ENCODE measurements at places on chromosomes 5 and 9.

DNA sequence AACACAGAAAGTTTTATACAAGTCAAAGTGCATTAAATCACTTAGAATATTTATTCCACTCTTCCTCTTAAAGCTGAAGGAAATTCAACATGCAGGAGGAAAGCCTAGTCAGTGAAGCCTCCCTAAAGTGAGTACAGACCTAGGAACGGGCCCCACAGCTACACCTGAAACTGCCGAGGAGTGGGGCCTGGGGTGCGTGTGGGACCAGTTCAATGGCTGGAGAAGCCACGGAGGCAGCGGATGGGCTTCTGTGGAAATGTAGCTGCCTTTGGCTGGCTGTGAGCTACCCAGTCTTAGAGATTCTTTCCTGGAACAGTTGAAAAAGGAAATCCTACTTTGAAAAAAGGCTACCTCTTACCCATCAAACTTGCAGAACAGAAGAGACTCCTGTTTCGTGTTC lies 16.6 kb downstream of the ARPC5L start:
- no peak for DNase-seq

DNA sequence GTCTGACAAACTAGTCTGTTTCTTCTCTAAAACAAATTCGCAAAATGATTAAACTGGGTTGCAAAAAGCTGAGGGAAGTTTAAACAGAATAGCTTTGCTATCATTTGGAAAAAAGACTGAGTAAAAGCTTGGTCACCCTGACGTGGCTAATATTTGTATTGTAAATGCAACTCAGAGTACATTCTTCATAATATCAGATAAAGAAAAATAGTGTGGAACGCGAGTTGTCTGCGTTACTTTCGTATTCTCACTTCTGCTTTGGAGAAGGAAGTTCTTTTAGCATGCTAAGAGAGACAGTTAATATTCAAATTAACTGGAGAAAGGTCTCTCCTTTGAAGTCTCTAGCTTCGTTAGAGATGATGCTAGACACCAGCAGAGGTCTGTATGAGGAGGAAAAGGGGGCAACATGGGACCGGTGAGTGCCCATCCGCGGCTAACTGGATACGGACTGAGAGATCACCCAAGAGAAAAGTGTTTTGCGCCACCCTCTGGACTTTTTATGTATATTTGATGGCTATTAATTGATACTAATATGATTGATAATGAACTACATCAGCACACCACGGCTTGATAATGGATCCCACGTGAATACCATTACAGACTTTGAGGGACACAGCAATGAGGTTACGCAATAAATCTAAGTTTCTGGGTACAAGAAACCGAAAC lies 2.9 kb upstream of the CNTRL start:
- peak; percentile 18 for DNase-seq

DNA sequence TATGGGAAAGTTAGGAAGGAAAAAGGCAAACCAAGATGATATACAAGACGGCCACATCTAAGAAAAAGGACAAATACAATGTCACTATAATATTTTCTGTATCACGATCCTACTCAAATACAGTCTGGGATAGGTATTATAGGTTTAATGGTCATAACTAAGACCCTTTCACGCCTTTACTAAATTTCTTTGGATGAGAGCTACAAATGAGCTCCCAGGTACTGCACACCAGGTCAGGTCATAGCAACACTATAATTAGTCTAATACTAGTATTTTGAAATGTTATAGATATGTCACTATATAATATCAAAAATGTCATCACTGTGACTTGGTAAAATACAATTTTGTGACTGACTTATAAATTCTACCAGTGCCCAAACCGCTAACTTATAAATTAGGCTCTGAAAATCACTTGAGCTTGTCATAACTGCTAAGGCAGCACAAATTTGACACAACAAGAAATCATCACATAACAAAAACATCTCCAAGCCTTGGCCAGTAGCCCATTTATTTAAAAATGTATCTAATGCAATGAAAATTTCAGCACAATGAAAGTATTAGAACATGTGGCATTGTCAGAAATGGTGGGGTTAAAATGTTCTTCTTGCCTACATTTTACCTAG lies 6.9 kb downstream of the SELENOP start:
- DNase-seq = no peak

GRCh38 chr9:113361304-113362018 lies 12.1 kb downstream of the BSPRY start:
- DNase-seq = peak; percentile 32

DNA sequence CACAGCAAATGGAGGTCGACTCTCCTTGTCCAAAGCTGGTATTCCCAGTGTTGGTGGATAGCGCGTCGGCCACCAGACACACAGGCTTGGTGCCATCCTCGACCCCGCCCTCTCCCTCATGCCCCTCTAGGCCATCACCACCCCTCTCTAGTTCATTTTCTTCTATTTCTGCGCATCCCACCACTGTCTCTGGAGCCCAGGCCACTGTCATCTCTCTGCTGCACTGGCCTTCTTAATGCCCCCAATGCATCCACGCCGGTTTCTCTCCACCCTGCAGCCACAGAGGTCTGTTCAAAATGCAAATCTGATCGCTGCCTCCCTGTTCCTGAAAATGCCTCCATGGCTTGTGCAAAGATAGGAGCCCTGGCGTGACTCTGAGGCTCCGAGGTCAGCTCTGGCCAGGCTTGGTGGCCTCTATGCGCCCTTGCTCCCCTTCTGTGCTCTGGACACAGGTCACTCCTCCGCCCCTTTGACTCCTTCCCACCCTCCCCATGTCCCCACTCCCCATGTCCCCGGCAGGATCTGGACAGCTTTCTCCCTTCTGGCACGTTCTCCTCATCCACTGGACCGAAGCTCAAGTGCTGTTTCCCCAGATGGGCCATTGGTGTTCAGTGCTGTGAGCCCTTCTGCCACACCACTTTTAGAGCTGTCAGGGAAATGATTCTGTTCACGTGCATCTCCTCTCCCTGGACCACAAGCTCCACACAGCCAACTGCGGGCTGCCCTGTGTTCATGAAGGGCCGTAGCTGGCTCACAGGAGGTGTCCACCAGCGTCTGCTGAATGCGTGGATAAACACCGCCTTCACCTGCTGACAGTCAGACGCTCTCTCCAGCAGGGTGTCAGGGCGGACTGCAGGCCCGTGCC lies 59.5 kb upstream of the RNF130 start:
- no peak for DNase-seq

GRCh38 chr5:1127959-1128785 lies 16.3 kb upstream of the SLC12A7 start:
- no peak for DNase-seq

- peak; percentile 7 for DNase-seq
These were observed 56.2 kb upstream of the ZSWIM6 start for GRCh38 chr5:61275841-61276240.

DNA sequence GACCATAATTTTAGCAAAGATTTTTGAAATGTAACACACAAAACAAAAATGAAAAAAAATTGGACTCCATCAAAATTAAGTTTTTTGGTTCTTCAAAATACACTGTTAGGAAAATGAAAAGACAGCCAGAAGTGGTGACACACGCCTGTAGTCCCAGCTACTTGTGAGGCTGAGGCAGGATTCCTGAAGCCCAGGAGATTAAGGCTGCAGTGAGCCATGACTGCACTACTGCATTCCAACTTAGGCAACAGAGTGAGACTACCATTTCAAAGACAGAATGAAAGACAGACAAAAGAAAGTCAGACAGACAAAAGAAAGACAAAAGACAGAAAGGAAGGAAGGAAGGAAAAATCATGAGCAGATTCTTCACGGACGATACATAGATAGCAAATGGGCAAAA lies 7.5 kb downstream of the DIAPH1 start:
- DNase-seq = no peak

DNA sequence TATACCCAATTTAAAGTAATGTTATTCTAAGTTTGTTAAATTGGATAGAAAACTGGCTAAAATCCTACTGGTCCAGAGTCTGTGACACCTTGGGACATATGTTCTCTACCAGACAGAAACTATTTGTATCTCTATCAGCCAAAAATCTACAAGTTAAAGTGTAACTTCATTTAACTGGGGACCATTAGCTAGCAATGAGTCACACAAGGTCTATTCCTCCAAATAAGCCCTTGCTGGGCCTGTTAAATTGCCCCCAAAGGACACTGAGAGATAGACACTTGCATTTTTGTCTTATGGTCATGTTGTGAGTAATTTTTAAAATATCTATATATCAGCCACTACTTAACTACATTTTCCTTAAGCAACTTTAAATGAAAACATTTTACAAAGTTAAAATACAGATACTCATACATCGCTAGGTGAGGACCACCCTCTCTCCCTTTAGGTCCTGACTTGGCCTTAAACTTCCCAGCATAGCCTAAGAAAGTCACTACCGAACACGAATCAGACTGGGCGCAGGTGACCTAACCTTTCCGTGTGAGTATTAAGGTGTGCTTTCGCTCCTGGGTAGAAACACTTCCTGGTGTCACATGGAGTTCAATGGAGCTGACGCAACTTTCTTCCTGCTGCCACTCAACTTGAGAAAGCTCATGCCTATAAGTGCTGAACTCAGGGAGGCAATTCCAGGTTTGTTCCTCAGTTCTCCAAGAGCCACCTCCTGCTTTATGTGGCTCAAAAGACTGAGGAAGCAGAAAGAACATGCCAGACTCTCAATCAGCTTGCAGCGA lies 249.1 kb downstream of the DIRAS2 start:
- no peak for DNase-seq

DNA sequence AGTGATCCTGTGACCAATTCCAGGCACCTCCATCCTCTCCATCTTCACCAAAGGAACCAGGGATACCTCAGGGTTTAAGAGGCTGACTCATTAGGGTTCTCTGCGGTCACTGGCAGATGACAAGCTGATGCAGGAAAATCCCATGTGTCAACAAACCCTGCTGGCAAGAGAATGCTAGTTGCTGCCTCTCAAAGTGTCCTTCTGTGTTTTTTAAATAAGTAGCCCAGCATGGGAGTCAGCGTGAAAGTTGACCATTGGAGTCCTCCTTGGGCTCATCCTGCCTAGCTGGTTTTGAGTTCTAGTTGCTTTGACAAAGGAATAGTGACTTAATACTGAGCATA lies 200.2 kb downstream of the SLIT3 start:
- no peak for DNase-seq

- DNase-seq = no peak
These were observed 29.6 kb upstream of the OTULINL start for GRCh38 chr5:14552017-14552416.

- DNase-seq = no peak
These were observed 3.7 kb downstream of the HABP4 start for GRCh38 chr9:96453625-96454024.

DNA sequence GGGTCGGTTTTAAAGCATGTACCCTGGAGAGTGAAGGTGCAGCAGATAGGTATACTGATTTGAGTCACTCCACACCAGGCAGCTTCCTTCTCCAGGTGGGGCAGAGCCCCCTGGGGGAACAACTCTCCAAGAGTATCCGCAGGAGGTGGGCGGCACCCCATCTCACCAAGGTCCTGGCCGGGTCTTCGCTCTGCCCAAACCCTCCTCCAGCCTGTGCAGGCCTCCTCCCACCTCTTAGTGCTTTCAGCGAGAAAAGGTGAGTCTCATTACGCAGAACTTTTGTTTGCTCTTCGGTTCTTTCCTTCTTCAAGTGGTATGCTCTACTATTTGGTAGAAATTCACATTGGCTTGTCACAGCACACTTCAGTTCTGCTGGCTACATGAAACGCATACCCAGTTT lies 13.7 kb downstream of the SPACA9 start:
- no peak for DNase-seq

GRCh38 chr9:135471791-135472640 lies 7.6 kb upstream of the PPP1R26 start:
- DNase-seq = no peak

DNA sequence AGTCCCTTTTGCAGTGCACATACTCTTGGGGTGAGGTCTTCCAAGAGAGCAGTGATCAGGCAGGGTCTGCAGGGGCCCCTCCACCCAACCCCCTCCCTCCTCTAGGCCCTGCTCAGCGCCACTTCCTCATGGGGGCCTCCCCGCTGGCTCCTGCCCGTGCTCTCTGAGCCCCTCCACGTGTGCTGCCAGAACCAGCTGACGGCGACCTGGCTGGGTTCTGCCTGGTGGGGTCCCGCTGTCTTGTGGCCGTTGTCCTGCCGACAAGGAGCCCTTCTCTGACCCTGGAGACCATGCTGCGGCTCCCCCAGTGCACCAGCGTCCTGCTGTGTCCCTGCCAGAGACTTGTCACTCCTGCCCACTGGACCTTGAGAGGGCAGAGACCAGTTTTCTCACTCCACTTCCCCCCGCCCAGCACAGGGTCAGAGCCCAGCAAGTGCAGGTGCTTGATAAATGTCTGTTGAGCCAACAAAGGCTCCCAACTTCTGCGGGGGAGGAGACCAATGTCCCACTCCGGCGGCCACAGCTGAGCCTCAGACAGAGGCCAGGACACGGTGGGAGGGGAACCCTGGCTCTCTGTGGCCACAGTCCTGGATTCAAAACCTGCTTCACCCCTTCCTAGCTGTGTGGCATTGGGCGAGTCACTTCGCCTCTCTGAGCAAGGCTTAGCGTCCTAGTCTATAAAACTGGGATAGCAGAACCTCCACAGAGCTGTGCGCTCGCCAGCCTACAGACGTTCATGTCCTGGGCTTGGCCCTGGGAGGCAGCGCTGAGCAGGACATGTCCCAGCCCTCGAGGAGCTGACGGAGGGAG lies 24.8 kb downstream of the SARDH start:
- DNase-seq = no peak

DNA sequence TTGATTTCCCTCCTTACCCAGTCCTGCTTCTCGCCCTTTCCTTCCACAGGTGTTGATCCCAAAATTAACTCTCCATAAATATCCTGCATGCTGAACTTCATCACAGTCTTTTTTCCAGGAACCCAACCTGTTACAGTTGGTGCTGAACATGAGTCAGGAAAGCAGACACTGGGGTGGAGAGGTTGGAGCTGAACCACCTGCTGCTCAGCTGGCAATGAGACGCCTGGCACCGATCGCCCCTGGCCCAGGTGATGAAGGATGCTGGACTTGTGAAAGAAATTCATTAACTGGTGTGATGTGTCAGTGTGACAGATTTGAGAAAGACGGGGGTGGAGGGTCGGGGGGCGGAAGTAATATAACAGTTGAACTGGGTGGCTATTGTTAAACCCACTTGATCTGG lies 30.6 kb downstream of the CPLX2 start:
- DNase-seq = no peak

DNA sequence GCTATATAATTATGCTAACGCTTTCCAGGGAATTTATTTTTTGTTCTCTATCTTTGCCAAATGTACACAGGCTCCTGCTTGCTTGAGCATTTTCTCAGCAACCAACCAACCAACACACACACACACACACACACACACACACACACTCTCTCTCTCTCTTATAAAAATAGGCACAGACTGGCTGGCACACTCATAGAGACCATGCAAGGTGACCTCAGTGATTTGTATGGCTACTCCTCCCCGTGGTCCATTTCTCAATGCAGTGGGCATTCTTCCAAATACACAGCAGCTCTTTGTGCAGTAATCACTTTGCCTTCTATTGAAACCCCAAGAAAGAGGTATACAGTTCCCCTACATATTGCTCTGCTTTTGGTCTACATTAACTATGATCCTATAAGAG lies 416.0 kb downstream of the MAN2A1 start:
- DNase-seq = no peak

- DNase-seq = no peak
These were observed 25.0 kb upstream of the TRIM36 start for GRCh38 chr5:115194676-115195075.

GRCh38 chr9:104817437-104817836 lies 53.5 kb downstream of the NIPSNAP3B start:
- no peak for DNase-seq

GRCh38 chr5:45648744-45649143 lies 47.4 kb downstream of the HCN1 start:
- no peak for DNase-seq
